NCI-H748 treated with DMSO at 0.1 percent for 48 hours (cell line): ENCODE measurements at places on chromosomes 2 and 18.

- DNase-seq = no peak
Measured at GRCh38 chr2:28648671-28649395, 102.8 kb upstream of the PPP1CB start.

- DNase-seq = peak; percentile 71
Measured at GRCh38 chr2:191811807-191812602, 34.9 kb downstream of the CAVIN2 start.

GRCh38 chr18:79624356-79625170 lies 55.0 kb upstream of the CTDP1 start:
- no peak for DNase-seq

- DNase-seq = no peak
Measured at GRCh38 chr2:29042561-29043075, 31.7 kb downstream of the PCARE start.

GRCh38 chr2:10971161-10971887 lies 59.6 kb downstream of the KCNF1 start:
- DNase-seq = no peak

- DNase-seq = no peak
Measured at GRCh38 chr18:23155537-23155936, 20.3 kb downstream of the CABLES1 start.

DNA sequence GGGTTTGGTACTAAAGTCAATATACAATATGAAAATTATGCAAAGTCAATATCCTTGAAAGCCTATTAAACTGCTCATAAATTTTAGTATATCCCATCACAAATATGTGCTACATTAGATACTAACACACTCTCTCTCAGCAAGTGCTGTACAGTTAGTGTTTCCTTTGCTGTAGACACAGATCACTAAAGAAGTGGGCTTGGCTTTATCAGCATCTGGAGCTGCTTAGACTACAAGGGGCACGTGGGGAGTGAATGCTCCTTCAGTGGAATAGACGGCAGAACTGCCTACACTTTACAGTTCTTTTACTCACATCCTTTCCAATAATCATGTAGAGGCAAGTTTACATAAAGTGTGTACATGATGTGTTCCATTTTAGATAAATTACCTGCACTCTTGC lies 26.0 kb upstream of the EFEMP1 start:
- no peak for DNase-seq

- no peak for DNase-seq
Measured at GRCh38 chr2:161424891-161425727, 9.0 kb downstream of the TBR1 start.

DNA sequence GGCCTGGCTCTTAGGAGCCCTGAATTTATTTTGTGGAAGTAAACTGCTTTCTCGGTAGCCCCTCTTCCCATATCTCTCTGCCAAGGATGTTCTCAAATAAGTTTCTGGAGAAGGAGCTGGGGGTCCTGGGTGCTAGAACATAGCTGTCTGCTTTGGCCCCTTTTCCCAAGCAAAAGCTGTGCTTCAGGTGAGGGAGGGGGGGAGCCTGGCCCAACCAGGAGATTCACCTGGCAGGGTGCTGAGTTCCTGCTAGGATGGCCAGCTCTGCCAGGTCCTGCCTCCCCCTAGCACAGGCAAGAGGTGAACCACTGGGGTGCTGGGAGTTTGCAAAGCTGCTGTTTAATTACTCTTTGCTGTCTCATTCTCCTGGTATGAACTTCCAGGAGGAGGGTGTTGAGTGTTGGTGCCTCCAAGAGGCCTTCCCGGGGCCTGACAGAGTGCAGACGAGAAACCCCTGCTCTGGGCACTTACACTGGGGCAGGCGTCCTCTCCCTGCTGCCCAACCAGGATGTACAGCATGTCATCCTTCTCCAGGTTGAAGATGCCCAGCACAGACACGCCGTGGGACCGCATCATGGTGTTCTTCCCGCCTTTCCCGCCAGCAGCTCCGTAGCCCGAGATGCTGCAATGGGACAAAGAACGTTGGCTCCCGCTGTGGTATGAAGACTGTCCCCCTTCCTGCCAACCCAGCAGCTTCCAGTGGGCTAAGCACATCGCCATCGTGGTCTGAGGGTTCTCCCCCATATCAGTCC lies 124.2 kb downstream of the CLIP4 start:
- no peak for DNase-seq

DNA sequence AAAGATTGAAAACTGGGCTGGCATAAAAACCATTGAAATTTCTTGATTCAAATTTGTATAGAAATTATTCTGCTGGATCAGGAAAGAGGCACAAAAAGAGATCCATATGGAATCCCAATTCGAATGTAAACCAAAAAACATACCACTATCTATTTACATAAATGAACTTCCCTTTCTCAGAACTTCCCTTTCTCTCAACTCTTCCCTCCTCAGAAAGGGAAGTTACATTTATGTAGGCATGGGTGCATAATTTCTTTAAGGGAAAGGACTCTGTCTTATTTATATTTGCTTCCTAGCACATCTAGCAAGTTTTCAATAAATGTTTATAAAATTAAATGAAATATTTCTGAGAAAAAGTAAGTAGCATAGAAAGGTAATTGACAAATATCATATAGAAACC lies 398.1 kb upstream of the ATP5MC3 start:
- no peak for DNase-seq

GRCh38 chr2:26855466-26855865 lies 7.5 kb downstream of the DPYSL5 start:
- no peak for DNase-seq

GRCh38 chr2:217314021-217314460 lies 454.2 kb upstream of the TNP1 start:
- DNase-seq = peak; percentile 88

DNA sequence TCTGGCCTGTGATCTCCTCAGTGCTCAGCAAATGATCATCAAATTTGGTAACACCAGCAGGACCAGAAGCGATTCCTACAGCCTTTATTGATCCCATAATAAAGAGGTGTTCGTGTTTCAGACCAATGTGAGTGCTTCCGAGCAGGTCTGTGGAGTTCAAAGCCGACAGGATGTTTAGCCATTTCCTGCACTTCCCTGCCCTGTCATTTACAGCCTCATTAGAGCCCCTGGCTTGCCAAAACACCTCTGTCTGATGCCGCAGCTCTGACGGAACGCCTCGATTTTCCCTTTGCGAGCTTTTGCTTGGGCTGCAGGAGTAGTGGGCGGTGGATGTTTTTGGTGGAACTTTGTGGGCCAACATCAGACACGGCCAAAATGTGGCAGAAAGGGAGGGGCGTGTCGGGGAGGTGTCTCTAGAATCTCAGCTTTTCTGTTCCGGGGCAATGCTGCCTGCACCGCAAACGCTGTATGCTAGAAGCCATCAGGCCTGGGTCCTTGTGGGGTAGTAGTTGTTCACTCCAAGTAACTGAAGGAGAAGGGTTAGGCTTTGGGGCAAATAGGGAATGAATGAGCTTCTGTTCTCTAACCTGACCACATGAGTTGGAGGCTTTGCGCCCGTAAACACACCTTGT lies 26.1 kb upstream of the INHBB start:
- no peak for DNase-seq

DNA sequence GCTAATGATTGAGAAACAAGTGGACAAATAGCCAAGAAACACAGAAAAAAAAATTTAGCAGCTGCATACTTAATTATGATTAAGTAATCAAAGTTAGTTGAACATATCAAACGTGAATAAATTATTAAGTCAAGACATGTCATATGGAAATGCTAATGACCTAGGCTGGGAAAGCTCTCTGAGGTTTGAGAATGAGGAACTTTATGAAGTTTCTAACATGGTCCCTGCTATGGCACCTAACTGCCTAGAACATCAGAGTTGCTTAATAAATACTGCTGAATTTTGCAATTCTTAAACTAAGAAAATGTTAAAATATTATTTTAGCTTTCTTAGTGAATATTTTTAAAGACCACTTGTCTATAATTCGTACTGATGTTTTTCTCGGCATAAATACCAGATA lies 99.8 kb downstream of the AFF3 start:
- DNase-seq = no peak

DNA sequence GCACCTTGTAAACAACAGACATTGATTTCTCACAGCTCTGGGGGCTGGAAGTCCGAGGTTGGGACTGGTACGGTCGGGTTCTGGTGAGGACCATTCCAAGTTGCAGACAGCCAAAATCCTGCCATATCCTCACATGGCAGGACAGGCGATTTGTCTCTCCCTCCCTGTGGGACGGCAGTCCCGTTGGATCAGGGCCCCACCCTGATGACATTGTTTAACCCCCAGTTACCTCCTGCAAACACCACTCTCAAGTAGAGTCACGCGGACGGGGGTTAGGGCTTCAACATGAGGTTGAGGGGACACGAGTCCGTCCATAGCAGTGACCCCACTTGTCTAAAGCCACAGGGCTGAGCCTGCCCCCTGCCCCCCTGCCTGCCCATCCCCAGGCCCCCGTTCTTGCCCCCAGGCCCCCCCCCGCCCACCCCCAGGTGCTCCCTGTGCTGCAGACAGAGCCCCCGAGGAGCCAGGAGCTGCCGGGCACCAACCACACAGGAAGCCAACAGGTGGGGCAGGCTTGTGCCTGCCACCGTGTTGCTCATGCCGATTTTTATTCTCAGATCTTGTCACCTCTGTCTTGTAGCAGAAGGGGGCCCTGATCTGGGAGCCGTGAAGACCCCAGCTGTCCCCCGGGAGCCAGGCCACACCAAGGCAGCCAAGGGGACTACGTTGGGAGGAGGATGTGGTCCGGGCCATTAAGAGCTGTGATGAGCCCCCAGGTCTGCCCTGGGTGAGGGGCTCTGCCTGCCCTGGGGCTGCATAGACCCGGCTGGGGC lies 82.2 kb downstream of the NFATC1 start:
- no peak for DNase-seq

- DNase-seq = peak; percentile 54
Measured at GRCh38 chr2:171523088-171524017, 1.1 kb downstream of the CYBRD1 start.

DNA sequence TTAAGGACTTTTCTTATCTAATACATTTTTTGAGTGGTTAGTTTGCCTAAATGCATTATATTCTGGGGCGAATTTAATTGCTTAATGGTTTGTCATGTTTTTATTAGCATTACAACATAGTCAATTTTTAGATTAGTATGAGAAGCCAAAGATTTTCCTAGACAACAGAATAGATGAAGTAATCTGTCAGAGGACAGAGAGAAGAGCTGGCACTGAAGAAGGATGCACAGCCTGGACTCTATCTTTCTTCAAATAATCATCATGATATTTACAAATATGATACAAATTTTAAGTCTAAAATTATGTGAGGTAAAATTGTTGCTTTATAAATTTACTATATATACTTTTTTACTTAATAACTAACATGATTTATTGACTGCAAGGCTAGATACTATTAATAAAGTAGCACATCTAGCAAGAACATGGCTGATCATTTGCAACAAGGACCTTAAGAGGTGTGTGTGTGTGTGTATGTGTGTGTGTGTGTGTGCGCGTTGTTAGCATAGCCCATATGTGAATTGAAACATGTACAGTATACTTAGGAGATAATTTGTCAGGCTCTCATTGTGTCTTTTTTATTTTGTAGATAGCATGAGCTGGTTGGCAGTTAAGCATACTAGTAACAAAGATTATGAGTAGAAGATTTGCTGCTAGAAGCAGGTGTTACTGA lies 752.2 kb downstream of the DCDC2C start:
- no peak for DNase-seq

- no peak for DNase-seq
Measured at GRCh38 chr2:36404318-36404717, 48.7 kb downstream of the CRIM1 start.

DNA sequence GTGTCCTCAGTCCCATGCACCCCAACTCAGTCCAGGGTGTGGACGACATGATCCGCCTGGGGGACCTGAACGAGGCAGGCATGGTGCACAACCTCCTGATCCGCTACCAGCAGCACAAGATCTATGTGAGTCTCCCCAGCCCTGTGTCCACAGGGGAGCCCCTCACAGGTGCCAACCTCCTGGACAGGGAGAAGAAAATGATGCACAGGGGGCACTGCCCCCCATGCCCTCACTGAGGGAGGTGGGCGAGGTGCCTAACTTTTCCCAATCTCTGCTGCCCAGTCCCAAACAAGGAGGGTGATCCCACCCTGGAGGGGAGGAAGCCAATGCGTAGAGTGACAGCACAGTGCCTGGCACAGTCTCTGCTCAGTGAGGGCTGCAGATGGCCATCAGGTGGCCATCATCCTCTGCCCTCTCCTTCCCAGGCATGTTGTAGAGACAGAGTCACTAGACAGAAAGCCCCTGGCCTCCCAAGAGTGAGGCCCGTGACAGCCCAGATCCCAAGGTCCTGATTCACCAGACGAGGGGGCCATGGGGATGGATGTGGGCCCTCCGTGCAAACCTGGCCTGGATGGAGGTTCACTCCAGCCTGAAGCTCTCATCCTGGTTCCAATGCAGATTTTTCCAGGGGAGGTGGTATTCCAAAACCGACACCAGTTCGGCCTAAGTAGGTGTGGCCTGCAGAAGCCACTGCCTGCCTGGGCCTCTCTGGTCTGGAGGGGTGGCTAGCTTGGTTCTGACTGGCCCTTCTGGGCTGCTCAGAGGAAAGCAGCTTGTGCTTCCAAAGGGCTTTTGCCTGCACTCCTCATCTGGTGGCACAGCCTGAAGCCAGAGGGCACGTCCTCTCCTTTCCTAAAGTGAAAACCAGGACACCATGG lies 30.0 kb downstream of the MYO7B start:
- DNase-seq = no peak

- DNase-seq = no peak
Measured at GRCh38 chr2:136809998-136810397, 44.7 kb downstream of the THSD7B start.

DNA sequence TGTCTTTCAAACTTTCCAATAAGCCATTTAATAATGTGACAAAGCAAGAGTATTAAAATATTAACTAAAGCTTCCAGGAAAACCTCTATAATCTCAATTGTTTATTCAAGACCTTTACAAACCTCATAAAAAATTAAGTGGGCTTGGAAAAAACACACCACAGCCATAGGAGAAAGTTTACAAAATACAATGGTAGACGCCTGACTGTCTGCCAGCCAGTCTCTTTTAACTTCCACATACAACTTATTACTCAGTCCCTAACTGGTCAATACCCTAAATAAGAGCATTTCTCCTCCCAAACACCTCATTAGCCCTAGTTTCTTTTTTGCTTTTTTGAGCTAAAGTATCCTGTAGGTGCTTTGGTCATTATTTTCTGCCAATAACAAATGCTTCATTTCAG lies 247.4 kb upstream of the CYP26B1 start:
- DNase-seq = peak; percentile 23

GRCh38 chr2:43729491-43730174 lies 44.2 kb upstream of the DYNC2LI1 start:
- DNase-seq = no peak

- DNase-seq = no peak
Measured at GRCh38 chr2:221524158-221524557, 47.9 kb downstream of the EPHA4 start.

DNA sequence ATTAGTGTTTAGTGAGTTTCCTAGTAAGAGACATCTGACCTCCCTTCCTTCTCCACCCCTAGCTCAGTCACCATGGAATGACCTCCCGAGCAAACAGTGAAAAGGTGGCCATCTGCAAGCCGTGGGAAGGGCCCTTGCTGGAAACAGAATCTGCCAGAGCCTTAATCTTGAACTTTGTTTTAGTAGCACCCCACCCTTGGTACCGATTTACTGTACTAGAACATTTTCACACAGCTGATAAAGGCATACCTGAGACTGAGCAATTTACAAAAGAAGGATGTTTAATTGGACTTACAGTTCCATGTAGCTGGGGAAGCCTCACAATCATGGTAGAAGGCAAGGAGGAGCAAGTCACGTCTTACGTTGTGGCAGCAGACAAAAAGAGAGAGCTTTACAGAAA lies 655.8 kb downstream of the TSN start:
- DNase-seq = no peak
